ENCODE measurements at places on chromosomes 2 and 18. TPM values are rescaled to one million over a fixed set of nuclear protein-coding genes. Genes with fewer than 3 reads are reported as not detected.

DNA sequence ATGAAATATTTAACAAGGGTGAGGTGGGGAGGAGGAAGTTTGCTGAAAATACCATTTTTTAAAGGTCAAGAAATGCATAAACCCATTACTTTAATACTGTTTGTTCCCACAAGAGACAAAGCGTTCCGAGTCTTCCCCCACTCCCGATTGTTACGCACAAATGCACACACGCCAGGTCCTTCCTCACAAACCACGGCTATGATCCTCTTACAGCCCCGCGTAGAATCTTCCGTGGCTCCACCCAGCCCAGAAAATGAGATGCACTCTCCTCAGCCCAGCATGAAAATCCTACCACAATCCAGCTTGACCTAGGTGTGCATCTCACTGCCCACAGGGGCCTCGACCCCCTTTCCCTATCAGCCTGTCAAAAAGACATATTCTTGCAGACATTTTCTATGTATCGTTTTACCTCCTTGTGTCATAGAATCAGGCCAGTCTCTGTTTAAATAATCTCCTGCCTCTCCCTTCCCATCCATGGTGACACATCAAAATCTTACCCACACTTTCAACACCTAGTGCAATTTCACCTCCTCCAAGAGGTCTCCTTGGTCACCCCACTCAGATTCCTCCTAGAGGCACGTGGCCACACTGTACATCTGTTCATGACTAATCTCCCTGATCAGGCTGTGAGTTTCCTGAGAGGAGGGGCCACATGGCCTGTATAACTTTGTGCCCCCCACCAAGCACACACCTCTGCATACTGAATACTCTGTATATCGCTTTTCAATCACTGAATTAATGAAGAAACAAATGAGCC is 491.0 kb upstream of the KLHL29 start:
- no peak overlapping the region for H3K4me3 ChIP-seq
- H3K36me3 ChIP-seq = no peaks in the 10 kb centered on the region
- no peaks in the 10 kb centered on the region for H3K27me3 ChIP-seq
- no peaks in the 10 kb centered on the region for H3K4me1 ChIP-seq
- DNase-seq = no peak

Gene DBI
- total RNA-seq = 56.1 TPM

Gene TGFA
- total RNA-seq = not detected

DNA sequence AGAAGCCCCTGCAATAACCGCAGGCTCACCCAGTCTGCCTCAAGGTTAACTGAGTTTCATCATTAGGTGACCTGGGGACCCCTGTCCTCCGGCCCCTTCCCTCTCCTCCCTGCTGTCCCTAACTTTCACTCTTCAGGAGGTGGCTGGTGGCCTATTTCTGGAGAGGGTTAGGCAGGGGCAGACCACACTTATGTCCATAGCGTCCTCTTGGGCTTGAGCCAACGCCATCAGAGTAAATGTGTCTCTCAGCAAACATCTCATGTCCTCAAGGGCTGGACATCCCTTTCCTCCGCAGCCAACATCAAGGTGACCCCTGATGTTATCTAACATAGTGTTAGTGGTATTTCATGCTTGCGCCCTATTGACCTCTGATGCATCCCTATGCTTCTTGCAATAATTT is 114.8 kb downstream of the BCL11A start:
- DNase-seq = no peak
- no peak overlapping the region for H3K27ac ChIP-seq

GRCh38 chr2:60335533-60336237 is 217.8 kb downstream of the BCL11A start:
- no peak overlapping the region for H3K4me3 ChIP-seq
- no peaks in the 10 kb centered on the region for H3K4me1 ChIP-seq
- no peak overlapping the region for H3K27ac ChIP-seq

Gene NPPC
- total RNA-seq = not detected

GRCh38 chr2:209425471-209426071 is 1.7 kb downstream of the MAP2 start:
- H3K36me3 ChIP-seq = no peaks in the 10 kb centered on the region
- H3K27me3 ChIP-seq = no peaks in the 10 kb centered on the region
- peaks cover 2% of the 10 kb centered on the region for H3K4me1 ChIP-seq
- H3K4me3 ChIP-seq = peak overlapping the region; percentile 69
- H3K27ac ChIP-seq = no peak overlapping the region

DNA sequence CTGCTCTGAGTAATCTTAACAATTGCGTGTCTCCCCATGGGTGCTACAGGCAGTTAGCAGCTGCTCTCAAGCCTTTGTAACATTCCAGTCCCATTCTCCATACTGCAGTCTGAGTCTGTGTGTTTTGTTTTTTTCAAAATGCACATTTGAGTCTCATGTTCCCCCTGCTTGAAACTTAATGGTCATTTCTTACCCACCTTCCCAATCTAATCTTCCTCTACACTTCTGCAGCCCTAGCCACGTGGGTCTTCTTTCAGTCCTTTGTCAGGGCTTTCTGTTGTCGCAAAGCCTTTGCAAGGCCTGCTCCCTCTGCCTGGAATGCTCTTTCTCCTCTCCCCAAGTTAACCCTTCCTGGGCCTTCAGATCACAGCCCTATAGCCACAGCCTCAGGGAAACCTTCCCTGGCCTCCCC is 24.5 kb downstream of the ELAC1 start:
- H3K4me3 ChIP-seq = no peak overlapping the region
- peaks cover 17% of the 10 kb centered on the region for H3K4me1 ChIP-seq
- H3K27ac ChIP-seq = no peak overlapping the region
- H3K27me3 ChIP-seq = no peaks in the 10 kb centered on the region

GRCh38 chr2:237509905-237510304 is 22.9 kb downstream of the MLPH start:
- DNase-seq = no peak
- H3K4me3 ChIP-seq = no peak overlapping the region
- peaks cover 26% of the 10 kb centered on the region for H3K4me1 ChIP-seq

Gene C2orf80
- total RNA-seq = not detected

Gene CTDSP1
- total RNA-seq = 48.5 TPM

DNA sequence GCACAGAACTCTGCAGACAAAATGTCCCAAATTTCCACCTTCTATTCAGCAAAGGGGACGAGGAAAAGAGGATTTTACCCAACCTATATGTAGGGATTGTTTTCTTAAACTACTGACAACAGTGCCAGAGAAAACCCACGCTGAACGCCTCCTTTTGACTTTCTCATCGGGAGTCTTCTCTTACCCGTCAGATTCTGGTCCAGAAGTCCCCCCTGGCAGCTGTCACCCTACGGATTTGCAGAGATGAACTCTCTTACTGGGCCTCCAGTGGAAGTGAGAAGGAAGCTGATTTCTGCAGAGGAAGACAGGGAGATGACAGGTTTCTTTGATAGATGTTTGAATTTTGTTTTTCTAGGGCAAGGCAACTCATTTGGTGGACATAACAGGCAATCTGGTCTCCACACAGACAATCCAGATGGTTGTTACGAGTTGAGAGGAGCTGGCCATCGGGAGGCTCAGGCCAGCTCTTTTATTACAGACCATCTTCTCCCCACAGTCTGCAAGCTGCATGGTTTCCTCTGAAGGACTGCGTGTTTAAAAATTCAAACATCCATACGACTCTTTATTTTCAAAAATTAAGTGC is 804.3 kb downstream of the RNF144A start:
- H3K4me3 ChIP-seq = no peak overlapping the region
- no peaks in the 10 kb centered on the region for H3K36me3 ChIP-seq
- no peaks in the 10 kb centered on the region for H3K4me1 ChIP-seq
- H3K27ac ChIP-seq = no peak overlapping the region

GRCh38 chr2:157843935-157844334 is 32.2 kb downstream of the ACVR1 start:
- peaks cover 58% of the 10 kb centered on the region for H3K4me1 ChIP-seq
- no peak for DNase-seq
- no peaks in the 10 kb centered on the region for H3K36me3 ChIP-seq
- H3K27ac ChIP-seq = peak overlapping the region; percentile 83
- H3K4me3 ChIP-seq = no peak overlapping the region

DNA sequence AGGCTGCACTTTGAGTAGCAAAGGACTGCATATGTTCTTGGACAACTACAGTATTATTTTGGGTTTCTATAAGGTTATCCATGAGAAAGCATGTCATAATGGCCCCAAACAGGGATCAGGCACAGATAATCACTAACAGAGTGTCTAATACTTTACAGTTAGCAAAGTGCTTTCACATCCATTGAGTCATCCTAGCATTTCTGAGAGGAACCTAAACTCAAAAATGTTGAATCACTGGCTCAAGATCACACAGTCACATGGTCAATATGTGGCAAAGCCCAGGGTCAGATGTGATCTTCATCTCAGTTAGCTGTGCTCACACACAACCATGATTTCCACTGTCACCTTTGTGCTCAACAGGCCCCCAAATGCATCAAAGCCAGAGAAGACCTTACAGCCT is 156.1 kb upstream of the VRK2 start:
- no peaks in the 10 kb centered on the region for H3K27me3 ChIP-seq
- no peak for DNase-seq
- H3K4me3 ChIP-seq = no peak overlapping the region
- no peaks in the 10 kb centered on the region for H3K36me3 ChIP-seq

Gene TMEM198
- 1.8 TPM for total RNA-seq

DNA sequence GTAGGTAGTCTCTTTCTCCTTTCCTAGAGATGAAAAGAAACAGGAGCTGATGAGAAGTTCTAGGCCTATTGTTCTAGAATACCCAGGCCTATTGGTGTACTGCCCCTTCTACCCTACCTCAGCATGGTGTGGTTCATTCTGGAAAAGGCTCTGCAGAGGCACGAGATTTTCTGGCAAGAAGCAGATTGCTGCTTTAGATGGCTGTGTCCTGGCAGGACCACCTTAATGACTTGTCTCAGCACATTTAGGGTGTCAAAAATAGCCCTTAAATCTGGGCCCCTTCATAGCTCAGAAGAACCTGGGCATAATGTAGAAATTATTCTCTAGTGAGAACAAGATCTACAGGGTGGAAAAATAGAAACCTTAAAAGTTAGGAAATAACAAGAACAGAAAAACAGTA is 87.9 kb downstream of the BCL2L11 start:
- no peaks in the 10 kb centered on the region for H3K4me1 ChIP-seq
- H3K27me3 ChIP-seq = no peaks in the 10 kb centered on the region
- no peak overlapping the region for H3K27ac ChIP-seq
- H3K36me3 ChIP-seq = no peaks in the 10 kb centered on the region

DNA sequence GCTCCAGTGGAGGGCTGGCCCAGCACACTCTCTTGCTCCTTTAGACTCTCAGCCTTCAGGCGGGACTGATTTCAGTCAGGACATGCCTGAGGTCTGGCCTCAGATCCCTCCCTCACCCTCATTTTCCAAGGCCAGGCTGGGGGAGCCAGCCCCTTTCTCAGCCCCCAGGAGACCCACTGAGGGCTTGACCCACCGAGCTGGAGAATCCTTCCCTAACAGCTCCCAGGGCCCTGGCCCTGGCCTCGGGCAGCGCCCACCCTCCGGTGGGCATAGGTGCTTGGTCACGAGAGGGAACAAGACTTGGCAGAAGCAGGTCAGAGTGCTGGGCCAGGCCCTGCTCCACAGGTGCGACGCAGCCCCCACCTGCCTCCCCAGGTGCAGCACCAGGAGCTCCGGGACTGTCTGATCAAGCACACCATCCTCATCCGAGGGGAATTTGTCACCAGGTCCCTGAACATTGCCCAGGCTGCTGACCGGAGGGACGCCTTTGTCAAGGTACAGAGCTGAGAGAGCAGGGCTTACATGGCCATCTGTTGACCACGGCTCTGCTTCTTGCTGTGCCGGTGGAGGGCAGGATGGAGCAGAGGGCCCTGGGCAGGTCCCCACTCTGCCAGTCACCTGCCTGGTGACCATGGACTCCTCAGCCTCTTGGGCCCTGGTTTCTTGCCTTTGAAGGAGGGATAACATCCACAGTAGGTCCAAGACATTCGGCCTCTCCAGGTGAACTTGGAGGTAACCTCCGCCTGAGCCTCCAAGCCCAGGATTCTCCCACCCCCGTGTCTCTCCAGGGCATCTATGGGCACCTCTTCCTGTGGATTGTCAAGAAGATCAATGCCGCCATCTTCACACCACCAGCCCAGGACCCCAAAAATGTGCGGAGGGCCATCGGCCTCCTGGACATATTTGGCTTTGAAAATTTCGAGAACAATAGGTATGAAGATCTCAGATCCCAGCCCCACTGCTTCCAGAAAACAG is 46.3 kb downstream of the MYO7B start:
- H3K4me1 ChIP-seq = peaks cover 2% of the 10 kb centered on the region
- DNase-seq = no peak
- no peak overlapping the region for H3K4me3 ChIP-seq
- H3K36me3 ChIP-seq = no peaks in the 10 kb centered on the region
- H3K27ac ChIP-seq = no peak overlapping the region

GRCh38 chr18:78619854-78620253 is 359.8 kb upstream of the SALL3 start:
- DNase-seq = no peak
- H3K27ac ChIP-seq = no peak overlapping the region
- H3K36me3 ChIP-seq = no peaks in the 10 kb centered on the region
- H3K27me3 ChIP-seq = no peaks in the 10 kb centered on the region
- no peak overlapping the region for H3K4me3 ChIP-seq

DNA sequence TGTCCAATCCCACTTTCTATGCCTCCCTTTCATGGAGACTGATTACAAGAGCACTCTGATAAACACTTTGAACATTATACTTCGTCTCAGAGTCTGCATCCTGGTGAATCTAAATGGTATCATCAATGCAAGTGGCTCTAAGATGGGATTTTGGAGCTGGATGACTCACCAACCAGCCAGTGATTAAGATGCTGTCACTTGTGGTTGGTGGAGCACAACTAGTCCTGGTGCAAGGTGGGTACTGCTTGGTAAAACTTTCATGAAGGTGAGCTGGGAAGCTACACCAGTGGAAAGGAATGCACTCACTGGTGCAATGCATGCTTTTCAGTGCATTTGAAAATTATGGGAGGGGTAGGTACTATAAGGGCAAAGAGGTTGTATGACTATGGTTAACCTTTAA is 137.7 kb upstream of the TRIB2 start:
- H3K27ac ChIP-seq = no peak overlapping the region
- no peaks in the 10 kb centered on the region for H3K27me3 ChIP-seq
- no peak for DNase-seq
- no peak overlapping the region for H3K4me3 ChIP-seq
- H3K4me1 ChIP-seq = no peaks in the 10 kb centered on the region
- H3K36me3 ChIP-seq = no peaks in the 10 kb centered on the region

- no peak overlapping the region for H3K27ac ChIP-seq
- H3K4me3 ChIP-seq = no peak overlapping the region
- DNase-seq = no peak
- H3K4me1 ChIP-seq = no peaks in the 10 kb centered on the region
- no peaks in the 10 kb centered on the region for H3K36me3 ChIP-seq
These were observed 180.5 kb downstream of the ZNF516 start for GRCh38 chr18:76314496-76314895.

DNA sequence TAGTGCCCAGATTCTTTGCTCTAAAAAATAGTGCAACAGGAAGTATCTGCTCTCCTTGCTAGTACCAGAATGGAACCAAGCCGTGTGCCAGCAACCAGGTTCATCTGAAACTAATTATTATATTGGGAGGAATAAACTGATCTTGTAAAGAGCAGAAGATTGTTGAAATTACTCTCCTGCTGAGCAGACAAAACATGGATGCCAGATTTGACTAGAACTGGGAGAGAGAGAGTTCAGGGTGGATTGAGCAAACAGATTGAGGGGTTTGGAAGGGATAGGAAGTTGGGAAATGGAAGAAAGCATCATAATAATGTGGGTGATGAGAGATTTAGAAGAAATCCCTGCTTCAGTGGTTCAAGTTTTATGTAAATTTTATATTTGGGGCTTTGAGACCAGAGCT is 160.1 kb upstream of the RASGRP3 start:
- no peak overlapping the region for H3K4me3 ChIP-seq
- H3K36me3 ChIP-seq = no peaks in the 10 kb centered on the region
- H3K27ac ChIP-seq = no peak overlapping the region

Measured in gastrocnemius medialis (tissue), 4 donors.